SJSA1 (cell line): ENCODE measurements at places on chromosomes 13 and 19. TPM values are rescaled to one million over a fixed set of nuclear protein-coding genes. Genes with fewer than 3 reads are reported as not detected.

DNA sequence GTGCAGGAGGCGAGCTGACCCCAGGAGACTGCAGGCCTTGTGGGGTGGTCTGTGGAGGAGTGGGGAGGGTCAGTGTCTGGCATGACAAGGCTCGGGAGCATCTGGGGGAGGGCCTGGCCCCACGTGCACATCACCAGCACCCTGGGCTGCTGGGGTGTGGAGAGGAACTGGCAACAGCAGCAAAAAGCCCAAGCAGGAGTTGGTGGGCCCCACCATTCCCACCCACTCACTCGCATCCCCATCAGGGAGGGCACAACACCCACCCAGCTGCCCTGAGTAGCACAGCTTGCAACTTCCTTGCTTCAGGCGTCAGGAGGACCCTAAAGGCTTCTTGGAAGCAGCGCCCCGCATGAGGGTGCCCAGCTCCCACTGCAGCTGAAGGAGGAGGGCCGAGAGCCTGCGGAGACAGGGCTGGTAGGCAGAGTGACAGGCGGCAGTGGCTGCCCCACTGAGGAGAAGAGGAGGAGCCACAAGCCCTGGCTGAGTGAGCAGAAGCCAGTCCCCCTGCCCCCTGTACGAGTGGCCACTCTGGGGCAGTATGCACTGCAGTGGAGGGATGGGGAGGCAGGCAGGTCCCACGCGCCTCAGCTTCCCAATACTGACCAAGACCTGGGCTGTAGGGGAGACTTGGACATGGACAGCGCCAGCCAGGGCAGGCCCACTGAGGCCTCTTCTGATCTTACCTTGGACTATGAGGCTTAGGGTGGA, 26.5 kb downstream of the ELL start:
- no peak for DNase-seq

The CCDC61 gene
- total RNA-seq, result 4.3 and 7.4 TPM in 2 replicates

DNA sequence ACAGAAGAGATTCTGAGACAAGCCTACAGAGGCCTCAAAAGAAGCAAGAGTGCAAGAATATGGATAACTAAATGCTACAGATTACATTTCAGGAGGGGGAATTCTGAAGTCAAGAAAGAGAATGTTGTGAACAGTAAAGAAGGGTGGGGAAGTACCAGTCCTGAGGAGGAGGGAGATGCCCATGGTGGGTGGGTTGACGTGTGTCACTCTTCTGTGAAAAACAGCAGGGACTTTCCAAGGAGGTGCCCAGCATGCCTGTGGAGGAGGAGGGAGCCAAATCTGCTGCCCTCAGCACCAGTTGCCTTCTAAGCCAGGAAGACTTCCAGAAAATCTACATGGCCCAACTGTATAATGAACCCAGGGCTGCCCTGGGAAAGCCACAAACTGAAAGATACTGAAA, 87.7 kb downstream of the SGCG start:
- DNase-seq, result no peak

The ZNF681 gene
- total RNA-seq, result 0.13 and 0.95 TPM in 2 replicates

GRCh38 chr13:45521297-45521696, 56.6 kb downstream of the COG3 start:
- DNase-seq, result no peak

GRCh38 chr13:31134039-31134711, 27.5 kb downstream of the HSPH1 start:
- DNase-seq, result no peak

GRCh38 chr19:1590641-1591397, 1.8 kb downstream of the MBD3 start:
- DNase-seq, result no peak

The NCR1 gene
- not detected in 2 replicates for total RNA-seq

The ZSCAN18 gene
- 0.26 TPM in 1 of 2 replicates, not detected in the other for total RNA-seq

The NKPD1 gene
- not detected in 2 replicates for total RNA-seq

DNA sequence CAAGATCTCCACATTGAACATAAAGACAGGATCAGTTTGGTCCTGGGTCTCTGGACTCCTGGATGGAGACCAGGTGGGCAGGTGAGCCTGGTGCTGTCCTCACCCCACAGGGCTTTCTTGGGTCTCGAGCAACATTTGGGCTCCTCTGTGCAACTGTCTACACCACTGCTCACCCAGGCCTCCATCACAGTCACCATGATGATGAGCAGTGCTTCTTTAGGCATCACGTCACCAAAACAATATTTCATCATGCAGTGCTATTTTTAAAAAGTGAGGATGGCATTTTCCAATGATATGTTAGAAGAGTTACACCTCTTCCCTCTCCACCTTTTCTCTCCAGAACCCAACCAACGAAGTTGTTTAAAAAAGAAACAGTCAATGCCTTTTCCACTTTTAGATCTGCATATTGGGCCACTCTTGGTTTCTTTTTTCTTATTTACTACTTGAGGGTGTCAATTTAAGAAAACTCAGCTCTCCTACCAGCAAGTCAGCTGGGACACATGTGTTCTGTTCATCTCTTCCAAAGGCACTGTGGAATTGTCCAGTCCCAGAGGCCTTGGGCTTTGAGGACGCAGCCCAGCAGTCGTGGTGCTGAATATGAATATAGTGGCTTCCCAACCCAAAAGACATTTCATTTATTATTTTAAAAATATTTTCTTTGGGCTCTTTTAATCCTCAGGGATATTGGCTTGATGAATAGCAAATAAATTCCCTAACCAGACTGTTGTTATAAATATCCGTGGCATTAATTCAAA, 405.7 kb downstream of the KCNRG start:
- DNase-seq, result no peak

- DNase-seq, result no peak
These were observed 366.2 kb upstream of the TSHZ3 start for GRCh38 chr19:31715249-31715945.

GRCh38 chr13:114120591-114121011, 11.8 kb downstream of the RASA3 start:
- DNase-seq, result no peak

- no peak for DNase-seq
These were observed 110.1 kb upstream of the UQCRFS1 start for GRCh38 chr19:29323021-29323430.

The KCNJ14 gene
- total RNA-seq, result 0.53 and 0.55 TPM in 2 replicates

- peak; percentile 50 for DNase-seq
These were observed 142.2 kb downstream of the IRS2 start for GRCh38 chr13:109644069-109644750.

The ALOX5AP gene
- 1.1 and 1.6 TPM in 2 replicates for total RNA-seq

DNA sequence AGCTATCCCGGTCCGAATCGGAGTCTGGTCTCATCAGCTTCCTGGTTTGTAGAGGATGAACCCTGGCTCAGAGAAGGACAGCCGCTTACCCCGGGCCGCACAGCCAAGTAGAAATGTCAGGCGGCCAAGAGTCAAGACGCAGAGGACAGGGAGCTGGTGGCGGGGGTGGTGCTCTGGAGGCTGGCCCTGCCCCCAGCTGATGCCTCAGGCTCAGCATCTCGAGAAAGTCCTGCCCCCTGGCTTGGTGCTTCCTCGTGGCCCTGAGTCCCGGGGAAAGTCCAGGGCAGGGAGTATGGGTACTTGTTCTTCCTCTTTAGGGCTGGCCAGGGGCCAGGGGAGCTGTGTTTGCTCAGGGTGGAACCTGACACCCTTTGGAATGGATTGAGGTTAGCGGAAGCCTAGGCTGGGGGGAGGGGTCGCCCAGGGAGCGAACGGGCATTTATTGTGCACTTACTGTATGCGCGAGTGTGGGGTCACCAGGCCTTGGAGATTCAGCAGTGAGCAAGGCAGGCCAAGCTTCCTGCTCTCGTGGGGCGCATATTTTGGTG, 2.2 kb downstream of the TJP3 start:
- DNase-seq, result no peak

DNA sequence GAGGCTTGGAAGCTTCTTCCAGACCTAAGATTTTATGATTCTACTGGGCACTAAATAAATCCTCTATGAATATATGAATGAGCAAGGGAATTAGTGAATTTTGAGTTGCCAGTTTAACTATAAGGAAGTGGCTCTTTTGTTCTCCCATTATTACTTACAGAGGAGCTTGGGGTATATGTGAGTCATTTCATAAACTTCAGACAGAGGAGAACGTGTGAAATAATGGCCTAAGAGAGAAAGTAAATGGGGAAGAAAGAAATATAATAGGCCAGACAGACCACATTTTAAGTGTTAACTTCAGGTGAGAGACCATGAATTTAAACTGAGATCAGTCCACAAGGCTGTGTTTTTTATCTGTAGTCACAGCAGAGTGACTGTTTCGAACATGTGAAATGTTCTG, 570.9 kb downstream of the GPC6 start:
- no peak for DNase-seq

- no peak for DNase-seq
These were observed 20.4 kb downstream of the FAM187B start for GRCh38 chr19:35208121-35208520.

DNA sequence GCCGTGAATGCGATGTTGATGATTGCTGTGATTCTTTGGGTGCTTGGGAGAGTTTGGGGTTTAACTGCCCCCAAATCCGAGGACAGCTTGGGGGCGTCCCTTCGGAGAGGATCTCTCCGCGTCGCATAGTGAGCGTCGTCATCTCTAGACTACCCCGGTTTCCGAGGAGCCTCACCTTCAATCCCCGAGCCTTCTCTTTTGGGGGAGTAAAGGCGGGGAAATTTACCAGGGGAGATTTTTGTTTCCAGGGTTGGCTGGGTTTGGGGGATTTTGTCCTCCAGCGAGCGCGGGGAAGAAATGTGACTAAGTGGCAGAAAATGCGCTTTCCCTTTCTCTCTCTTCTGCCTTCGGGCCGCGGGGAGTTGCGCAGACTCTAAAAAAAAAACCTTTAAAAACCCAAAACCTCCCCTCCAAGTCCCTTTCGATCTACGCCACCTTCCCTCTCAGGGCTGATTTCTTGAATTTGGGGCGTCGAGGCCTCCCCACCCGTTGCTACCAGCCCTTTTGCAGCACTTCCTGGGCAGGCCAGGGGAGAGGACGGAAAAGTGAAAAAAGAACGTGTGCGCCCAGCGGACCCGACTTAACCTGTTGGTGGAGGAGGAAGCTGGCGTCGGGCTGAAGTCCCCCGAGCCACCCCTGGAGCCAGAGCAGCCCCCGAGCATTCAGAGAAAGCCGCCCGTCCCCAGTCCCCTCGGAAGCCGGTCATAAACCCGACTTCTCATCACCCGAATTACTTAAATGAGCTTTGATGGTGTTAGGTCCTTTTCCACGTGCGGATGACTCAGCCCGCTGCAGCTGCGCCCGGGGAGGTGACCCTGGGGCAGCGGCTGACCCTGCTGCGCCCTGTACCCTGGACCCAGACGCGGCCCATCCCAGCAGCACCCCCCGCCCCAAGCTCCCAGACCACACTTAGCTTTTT, 17.7 kb downstream of the NFIX start:
- DNase-seq, result peak; percentile 78

The ELANE gene
- total RNA-seq, result not detected in 2 replicates

DNA sequence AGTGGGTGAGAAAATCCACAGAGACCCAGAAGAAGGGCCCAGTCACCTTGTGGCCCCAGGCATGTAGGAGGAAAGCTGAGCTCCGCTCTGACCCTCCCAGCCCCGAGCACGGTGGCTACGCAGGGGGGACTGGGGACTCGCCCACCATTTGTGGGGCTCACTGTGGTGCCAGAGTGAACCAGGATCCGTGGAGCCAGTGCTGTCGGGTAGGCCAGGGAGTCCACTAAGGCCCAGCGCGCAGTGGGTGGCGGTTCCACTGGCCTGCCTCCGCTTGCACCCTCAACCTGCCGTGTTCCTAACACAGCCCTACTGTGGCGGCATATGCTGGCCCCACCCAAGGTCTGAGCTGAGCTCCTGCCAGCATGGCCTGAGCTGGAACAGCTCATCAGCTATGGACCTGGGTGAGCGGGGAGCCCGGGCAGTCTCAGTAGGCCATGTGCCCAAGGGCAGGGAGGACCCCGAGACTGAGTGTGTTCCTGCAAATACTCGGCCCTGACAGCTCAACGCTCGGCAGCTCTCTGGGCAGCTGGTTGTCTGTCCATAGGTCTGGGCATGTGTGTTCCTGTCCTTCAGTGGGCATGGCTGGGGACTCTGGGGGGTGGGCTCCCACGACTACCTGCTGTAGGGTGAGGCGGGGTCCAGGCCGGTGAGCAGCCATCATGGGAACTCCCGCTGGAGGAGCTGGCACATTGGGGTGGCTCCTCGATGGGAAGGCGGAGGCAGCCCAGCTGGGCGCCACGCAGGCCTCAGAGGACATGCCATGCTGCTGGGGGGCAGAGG, 36.6 kb downstream of the CEBPG start:
- no peak for DNase-seq

GRCh38 chr19:58261968-58262921, 16.5 kb upstream of the ZNF8 start:
- no peak for DNase-seq

- no peak for DNase-seq
These were observed 1.1 kb upstream of the LYL1 start for GRCh38 chr19:13103581-13104359.

DNA sequence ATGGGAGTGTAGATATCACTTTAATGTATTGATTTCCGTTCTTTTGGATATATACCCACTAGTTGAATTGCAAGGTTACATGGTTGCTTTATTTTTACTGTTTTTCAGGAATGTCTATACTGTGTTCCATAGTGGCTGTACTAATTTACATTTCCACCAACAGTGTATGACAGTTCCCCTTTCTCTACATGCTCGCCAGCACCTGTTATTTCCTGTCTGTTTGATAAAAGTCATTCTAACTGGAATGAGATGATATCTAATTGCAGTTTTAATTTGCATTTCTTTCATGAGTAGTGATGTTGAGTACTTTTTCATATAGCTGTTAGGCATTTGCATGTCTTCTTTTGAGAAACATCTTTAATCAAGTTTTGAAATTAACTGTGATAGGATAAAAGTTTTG, 818.6 kb downstream of the SLITRK6 start:
- DNase-seq, result no peak

GRCh38 chr13:75369981-75370380, 112.0 kb downstream of the TBC1D4 start:
- DNase-seq, result no peak

GRCh38 chr19:32971012-32971595, 654 bp downstream of the CEP89 start:
- no peak for DNase-seq

DNA sequence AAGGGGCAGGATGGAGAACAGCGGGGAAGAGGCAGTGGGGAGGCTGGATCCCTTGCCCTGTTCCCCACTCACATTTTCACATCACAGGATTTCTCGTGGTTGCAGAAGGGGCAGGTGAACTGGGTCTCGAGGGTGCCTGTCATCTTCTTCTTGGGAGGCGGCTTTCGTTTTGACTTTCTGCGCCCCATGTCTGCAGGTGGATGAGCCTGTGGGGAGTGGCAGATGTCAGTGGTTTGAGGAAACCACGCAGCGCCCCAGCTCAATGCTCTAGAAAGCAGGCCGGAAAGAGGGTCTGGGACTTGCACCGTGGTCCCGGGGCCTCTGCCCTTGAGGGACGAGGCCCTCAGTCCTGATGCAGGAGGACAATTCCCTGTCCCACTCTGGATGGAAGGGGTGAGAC, 4.9 kb downstream of the ELOF1 start:
- DNase-seq, result no peak
